ENCODE measurements at places on chromosomes 1 and 21.

DNA sequence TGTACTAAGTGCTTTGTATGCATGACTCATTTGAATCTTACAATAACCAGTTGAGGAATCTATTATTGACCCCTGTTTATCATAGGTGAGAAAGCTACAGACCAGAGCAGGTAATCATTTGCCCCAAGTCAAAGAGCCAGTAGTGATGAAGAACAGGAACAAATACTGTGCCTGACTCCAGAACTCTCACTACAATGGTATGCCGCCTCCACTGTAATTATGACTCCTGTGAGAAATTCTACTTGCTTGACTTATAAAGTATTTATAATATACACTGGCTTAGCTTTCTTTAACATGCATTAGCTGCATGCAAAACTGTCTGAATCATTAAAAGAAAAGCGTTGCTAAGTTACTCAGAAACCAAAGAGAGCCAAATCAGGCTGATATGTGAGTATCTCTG lies 92.6 kb downstream of the ZNF281 start:
- no peak for DNase-seq

DNA sequence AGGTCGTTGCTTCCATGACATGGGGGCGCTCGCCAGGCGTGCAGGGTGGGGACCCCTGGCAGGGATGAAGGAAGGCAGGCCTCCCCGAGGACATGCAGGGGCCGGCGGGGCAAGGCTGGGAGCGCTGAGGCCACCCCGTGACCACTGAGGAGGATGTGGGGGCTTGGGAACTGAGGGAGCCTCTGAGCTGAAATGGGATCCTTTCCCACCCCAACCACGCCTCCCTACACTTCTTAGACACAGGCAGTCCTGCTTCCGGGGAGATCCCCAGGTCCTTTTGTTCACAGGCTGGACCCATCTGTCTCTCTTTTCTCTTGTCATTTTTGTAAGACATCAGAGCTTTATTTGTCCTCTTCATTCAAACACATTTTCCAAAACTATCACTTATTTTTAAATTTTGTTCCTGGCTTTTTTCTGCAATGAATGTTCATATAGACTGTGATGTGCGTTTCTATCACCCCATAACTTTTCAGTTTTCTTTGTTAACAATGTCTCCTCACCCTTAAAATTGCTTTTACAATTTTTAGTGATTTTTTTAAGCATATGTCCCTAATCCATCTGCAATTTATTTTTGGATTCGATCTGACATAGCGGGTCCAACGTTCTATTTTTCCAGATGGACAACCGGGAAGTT lies 156.7 kb upstream of the BACE2 start:
- DNase-seq, result no peak

DNA sequence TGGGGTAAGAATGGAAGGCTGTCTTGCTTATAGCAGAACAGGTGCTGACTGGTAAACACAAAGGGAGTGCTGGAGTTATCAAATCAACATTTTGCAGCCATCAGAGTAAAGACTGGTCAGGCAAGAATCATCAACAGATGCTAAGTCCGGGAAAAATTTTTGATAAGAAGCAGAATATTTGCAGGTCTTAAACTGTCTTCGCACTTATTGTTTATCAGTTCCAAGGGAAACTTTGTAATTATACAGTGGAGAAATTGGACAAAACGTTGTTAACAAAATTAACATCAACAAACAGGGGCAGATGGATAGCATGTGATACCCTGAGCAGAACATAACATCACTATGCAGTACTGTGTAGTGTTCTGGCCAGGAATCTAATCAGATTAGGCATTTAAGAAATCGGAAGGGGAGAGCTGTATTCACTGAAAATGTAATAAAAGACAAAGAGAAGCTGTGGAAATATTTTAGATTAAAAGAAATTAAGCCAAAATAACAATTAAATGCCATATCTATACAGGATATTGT lies 127.1 kb downstream of the DAB1 start:
- no peak for DNase-seq

- no peak for DNase-seq
Measured at GRCh38 chr1:84502927-84503326, 3.3 kb upstream of the SPATA1 start.

DNA sequence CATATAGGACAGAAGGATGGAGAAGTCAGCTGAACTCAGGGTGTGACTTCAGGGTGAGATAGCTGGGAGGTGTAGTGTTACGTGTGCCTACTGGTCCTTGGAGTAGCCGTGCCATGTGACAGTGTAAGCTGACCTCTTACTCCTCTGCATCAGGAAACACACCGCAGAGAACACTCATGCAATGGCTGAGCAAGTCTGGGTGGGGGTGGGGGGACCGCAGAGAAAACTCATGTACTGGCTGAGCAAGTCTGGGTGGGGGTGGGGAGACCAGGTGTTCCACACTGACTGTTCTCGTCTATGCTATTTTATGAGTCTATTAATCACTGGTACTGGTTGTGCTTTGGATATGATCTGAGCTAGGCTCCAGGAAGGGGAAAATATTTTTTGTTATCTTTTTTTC lies 233.1 kb downstream of the PAPPA2 start:
- DNase-seq, result no peak

DNA sequence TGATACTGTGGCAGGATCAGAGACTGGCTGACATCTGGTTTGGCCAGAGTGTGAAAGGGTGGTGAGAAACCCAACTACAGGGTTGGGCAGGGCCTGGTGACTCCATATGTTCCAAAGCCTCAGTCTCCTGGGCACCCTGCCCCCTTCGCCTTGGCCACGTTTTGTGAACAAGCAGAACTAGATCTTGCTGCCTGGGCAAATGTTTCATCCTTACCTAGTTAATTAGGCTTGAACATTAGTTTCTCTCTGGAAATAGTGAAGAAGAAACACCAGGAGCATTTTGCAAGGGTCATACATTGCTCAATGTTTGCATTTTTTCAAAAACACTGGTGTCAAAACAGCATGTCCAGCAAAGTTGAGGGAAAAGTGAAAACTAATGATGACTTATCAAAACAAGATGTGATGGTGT lies 60.5 kb downstream of the MAP3K7CL start:
- DNase-seq, result no peak

GRCh38 chr1:239814306-239814881 lies 277.3 kb upstream of the FMN2 start:
- no peak for DNase-seq

DNA sequence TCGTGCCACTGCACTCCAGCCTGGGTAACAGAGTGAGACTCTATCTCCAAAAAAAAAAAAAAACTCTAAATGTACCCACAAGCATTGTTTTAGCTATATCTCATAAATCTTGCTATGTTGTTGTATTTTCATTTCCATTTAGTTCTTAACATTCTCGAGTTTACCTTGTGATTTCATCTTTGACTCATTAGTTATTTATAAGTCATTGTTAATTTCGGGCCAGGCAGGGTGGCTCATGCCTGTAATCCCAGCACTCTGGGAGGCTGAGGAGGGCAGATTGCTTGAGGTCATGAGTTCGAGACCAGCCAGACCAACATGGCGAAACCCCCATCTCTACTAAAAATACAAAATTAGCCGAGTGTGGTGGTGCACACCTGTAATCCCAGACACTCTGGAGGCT lies 11.7 kb downstream of the HES2 start:
- no peak for DNase-seq

DNA sequence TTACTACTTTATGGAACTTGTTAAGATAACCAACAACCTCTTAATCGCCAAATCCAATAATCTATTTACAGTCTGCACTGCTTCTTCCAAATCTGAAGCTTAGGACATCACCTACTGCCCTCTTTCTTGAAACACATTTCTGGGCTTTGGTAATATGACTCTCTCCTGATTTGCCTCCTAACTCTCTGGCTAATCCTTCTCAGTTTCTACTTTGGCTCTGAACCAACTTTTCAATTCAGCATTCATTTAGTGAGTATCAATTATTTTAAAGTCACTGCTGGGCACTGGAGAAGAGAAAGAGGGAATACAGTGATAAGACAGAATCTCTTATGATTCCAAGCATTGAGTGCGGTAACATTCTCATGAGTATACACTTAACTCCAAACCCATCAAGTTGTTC lies 275.0 kb downstream of the AKT3 start:
- no peak for DNase-seq

DNA sequence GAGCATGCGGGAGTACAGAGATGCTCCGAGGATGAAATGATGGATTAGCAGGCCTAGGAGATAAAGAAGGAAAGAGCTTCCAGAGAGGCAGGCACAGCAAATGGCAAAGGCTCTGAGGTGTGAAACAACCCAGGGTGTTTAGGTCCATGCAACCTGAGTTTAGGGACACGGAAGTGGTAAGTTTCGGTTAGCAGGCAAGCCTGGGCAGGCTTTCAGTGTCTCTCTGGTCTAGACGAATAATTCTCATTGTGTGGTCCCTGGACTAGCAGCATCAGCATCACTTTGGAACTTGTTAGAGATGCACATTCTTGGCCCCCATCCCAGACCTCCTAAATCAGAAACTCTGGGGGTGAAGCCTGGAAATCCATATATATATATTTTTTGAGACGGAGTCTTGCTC lies 18.6 kb downstream of the NKAIN1 start:
- no peak for DNase-seq

GRCh38 chr21:46154955-46155513 lies 345 bp downstream of the FTCD start:
- no peak for DNase-seq

GRCh38 chr1:177443003-177443402 lies 272.2 kb downstream of the BRINP2 start:
- DNase-seq, result no peak

- no peak for DNase-seq
Measured at GRCh38 chr1:66175581-66175980, 358.4 kb upstream of the SGIP1 start.

DNA sequence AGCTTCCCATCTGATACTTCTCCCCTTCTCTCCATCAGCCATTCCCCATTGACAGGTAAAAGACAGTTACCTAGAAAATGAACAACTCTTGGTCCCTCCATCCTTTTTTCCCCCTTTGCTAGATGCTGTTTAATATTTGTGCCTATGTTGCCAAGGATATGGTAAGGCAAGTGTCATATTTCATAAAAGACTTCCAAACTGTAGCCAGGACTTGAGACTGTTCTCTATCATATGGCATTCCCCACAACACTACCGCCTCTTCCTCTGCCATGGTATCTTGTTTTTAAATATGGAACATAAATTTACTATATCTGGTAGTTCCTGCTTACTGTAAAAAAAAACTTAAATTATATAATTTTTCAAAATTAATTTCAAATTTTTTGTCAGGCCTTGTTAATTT lies 97.2 kb downstream of the PHTF1 start:
- DNase-seq, result no peak

- DNase-seq, result no peak
Measured at GRCh38 chr1:44407430-44408211, 2.6 kb downstream of the RNF220 start.

DNA sequence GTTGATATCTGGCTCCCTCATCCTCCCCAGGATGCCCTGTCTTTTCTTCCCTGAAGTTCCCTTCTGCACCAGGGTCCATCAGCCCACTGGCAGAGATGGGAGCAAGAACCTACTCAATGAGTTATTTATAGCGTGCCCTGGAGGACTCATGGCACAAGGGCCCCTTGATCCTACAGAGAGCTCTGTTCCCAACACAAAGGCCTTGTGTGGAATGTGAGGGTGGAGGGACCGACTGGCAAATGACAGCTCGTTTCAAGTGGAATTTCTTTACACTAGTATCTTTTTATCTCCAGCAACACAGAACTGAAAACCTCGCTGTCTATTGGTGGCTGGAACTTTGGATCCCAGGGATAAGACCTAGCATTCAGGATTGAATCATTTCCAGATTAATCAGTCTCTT lies 22.4 kb downstream of the CHI3L2 start:
- peak; percentile 37 for DNase-seq

GRCh38 chr1:248853663-248854375 lies 5.1 kb downstream of the ZNF692 start:
- DNase-seq, result no peak

DNA sequence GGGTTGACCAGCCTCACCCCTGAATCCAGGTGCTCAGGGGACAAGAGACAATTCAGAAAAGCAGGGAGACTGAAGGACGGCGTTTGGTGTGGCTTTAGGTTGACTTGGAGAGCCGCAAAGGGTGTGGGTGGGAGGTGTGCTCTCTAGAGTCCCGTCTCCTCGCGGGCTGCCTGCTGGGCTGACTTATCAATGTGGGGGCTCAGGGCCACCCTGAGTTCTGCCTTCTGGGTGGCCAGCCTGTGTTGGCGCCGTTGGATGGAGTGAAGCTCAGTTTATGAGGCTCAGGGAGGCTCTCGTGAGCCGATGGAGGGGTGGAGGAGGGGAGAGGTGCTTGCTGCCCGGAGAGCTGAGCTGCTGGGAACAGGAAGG lies 13.0 kb downstream of the GPR137B start:
- DNase-seq, result no peak

GRCh38 chr1:86753700-86754099 lies 49.3 kb downstream of the SH3GLB1 start:
- DNase-seq, result no peak

DNA sequence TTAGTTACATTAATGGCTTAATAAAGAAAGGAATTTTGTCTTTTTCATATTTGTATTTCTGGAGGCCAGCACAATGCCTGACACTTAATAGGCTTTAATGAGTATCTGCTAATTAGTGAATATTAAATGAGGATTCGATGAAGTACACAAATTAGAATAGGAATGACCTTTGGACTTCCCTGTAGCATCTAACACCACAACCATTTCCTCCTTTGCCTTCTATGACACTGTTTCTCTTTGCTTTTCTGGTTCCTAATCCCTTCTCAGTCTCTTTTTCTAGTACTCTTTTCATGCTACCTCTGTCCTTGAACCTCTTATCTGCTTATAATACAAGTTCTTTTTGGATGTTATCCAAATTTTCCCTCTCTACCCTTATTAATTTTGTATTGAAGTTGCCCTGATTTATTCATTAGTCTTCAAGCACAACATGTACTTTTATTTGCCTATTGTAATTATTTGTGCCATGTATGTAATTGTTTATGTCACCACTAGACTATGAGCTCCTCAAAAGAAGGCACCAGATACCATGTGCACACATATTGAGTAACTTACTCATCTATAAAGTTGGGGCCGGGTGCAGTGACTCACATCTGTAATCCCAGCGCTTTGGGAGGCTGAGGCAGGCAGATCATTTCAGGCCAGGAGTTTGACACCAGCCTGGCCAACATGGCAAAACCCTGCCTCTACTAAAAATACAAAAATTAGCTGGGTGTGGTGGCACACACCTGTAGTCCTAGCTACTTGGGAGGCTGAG lies 23.8 kb downstream of the RPS27 start:
- no peak for DNase-seq

- DNase-seq, result no peak
Measured at GRCh38 chr1:214003233-214003632, 15.5 kb downstream of the PROX1 start.

DNA sequence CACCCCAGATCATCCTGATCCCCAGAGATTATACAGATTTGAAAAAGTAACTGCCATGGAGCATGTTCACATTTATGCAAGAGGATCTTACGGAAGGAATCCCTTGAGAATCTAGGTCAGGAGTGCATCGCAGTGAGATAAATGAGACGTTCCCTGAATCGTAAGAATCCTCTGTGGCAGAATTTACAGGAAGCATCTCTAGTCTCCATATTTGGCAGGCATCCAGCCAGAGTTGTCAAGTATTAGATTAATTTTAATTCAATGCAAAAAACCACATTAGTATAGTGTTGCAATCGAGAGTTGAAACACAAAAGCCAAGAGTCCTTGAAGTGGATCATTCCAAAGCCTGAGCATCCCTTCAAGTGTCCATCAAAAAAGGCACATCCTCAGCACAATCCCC lies 100.8 kb downstream of the RRAGC start:
- no peak for DNase-seq

GRCh38 chr1:246067432-246068216 lies 439.5 kb downstream of the SMYD3 start:
- peak; percentile 1 for DNase-seq

Data from hippocampal formation (tissue), 2 donors.